ENCODE measurements at places on chromosomes 7 and 10.

GRCh38 chr10:96124230-96125141 is 5.6 kb upstream of the ZNF518A start:
- no peak for DNase-seq

DNA sequence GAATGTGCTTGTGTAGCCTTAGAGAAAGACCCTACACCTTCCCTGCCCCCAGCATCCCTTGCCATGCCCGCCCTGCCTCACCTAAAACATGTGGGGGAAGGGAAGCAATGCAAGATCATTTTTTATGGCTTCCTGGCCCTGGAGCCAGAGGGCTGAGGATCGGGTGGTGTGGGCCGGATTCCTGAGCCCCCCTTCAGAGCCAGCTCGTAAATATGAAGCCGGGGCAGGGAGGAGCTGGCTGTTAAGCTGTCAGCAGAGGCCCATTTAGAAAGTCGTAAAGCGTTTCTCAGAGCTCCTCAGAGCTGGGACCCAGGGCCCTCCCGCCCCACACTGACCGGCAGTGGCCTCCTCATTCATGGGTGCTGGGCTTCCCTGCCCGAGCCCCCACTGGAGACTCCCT is 23.9 kb downstream of the UNC5B start:
- no peak for DNase-seq

GRCh38 chr10:47414752-47415519 is 30.8 kb upstream of the ZNF488 start:
- DNase-seq: no peak

GRCh38 chr7:2480070-2480408 is 3.8 kb upstream of the GRIFIN start:
- DNase-seq: no peak

DNA sequence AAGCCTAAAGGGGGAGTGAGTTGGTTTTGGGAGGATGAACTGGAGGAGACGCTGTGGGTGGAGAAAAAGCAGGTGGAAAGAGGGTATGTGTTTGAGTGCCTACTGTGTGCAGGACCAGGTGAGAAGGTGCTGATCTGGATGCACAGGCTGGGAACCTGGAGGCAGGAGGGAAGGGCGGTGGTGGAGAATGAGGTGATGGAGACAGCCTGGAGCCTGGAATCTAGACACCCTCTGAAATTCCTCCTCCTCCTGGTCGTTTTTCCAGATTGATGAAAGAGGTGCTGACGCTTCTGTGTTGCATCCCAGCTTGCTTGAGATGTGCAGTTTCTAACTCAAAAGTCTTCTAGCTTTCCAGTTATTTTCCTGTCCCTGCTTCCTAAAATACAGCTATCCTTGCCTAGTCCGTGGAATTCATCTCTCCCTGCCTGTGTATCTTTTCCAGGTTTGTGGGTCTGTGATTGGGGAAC is 67.5 kb downstream of the LRMDA start:
- no peak for DNase-seq

- DNase-seq: no peak
Observed at GRCh38 chr7:92967238-92967637, 130.9 kb upstream of the CDK6 start.

DNA sequence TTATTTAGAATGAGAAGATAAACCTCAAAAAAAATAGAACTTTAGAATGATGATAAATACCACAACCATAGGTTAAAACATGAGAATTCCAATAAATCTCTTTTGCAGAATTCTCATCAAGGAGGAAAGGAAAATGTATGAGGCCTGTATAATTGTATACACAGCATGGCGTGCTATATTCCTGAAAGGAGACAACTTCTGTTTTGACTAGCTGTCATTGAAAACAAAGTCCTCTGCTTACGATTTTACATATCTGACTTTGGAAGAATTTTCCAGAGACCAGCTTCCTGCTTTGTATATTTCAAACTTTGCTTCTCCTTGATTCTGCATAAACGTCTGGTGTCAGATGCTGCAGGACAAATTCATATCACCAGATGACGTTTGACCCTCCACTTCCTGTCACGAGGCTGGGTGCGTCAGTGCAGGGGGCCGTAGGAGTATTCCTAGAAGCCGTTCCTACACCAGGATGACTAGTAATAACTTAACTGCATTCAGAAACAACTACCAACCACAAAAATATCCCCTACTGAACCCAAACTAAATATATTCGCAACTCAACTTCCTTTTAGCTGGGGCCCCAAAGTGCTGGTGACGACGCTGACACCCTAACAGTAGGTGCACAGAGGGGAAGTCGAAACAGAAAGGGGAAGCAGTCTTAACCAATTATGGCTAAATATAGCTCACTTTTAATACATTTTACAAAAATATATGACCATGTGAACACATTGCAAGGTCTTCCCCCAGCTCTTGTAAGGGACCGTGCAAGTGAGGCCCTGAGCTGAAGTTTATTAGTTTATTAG is 178.6 kb upstream of the INHBA start:
- no peak for DNase-seq

DNA sequence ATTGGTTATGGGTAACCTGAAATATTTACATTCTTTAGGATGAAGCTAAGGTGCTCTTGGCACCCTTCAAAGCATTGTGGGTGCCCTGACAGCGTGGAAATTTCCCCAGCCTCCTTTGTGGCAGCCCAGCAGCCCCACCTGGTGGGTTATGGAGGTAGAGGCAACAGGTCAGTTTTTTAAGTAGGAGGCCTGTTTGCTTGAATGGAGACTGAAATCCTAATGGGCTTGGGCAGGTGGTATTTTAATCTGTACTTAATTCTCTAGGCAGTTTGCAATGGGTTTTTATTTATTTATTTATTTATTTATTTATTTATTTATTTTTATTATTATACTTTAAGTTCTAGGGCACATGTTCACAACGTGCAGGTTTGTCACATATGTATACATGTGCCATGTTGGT is 139.4 kb downstream of the EPC1 start:
- no peak for DNase-seq

GRCh38 chr10:103049237-103049636 is 131.1 kb downstream of the CNNM2 start:
- no peak for DNase-seq

DNA sequence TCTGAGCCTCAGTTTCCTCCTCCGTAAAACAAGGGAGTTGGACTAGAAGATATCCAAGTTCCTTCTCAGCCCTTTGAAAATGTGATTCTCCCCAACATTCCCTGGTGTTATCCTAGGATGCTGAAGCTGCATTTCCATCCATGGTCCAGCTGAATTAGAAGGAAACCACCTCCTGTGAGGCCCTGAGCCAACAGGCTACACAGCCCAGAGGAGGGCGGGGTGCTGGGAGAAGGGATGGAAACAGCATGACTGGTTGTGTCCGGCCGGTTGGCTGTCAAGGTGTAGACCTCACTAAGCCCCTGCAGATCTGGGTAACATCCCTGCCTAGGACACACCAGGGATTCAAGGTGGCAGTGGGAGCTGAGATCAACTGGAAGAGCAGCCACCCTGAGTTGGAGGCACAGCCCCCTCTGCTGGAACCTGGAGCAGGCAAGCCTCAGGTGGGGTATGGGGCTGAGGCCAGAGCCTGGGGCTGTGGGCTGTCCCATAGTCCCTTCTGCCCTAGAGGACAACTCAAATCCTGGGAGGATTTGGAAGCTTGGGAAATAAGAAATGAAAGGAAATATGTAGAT is 72.0 kb downstream of the PAX2 start:
- DNase-seq: no peak

DNA sequence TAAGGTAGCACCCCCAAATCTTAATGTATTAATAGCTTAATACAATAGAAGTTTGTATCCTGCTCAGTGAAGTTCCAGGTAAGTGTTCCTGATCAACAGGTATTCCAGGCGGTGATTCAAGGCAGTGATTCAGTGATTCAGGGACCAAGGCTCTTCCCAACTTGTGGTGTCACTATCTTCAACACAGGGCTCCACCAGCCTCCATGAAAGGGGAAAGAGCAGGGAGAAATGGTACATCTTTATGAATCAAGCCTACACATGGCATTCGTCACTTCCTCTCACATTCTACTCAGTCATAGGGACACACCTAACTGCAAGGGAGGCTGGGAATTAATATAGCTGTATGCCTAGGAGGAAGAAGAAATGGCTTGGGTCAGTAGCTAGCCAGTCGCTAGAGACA is 5.1 kb downstream of the GOLGA7B start:
- DNase-seq: no peak

- DNase-seq: no peak
Observed at GRCh38 chr7:107917763-107918651, 27.0 kb downstream of the DLD start.

GRCh38 chr10:128000471-128001362 is 93.8 kb downstream of the PTPRE start:
- no peak for DNase-seq

- no peak for DNase-seq
Observed at GRCh38 chr7:134875867-134876266, 96.4 kb downstream of the CALD1 start.

GRCh38 chr7:106367018-106367420 is 82.2 kb upstream of the NAMPT start:
- no peak for DNase-seq

DNA sequence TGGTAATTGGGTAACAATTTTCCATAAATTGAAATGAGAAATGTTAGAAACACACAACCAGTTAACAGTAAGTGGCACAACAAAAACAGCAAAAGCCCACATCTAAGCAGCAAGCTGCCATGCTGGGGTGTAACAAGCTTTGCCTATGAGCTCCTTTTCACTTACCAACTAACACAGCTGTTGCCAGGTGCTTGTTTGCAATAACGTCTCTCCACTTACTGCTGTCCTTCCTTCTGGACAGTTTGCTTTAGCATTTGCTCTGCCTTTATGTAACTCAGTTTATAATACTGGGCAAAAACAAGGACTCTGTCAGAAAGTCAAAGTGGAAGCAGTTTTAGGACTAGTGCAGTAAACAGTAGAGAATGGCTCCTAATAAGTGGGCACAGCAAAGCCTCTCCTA is 740.9 kb downstream of the POM121L12 start:
- DNase-seq: no peak

- no peak for DNase-seq
Observed at GRCh38 chr10:89115876-89116627, 91.1 kb downstream of the CH25H start.

GRCh38 chr10:48366261-48366660 is 59.8 kb downstream of the MAPK8 start:
- no peak for DNase-seq

DNA sequence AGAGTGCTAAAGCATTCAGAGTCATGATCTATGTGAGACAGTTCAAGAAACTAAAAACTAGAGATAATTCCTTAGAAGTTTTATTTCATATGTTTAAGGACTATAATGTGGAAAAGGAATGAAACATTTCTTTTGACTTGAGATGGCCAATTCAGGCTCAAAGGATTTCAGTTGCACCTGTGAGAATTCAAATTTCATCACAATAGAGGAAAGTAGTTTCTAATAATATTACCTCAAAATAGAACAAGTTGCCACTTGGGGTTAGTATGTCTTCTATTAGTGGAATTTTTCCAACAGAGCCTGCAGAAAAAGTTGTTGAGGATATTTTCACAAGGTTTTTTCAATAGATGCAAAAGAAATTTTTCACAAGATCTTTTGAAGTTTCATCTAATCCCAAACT is 37.4 kb downstream of the TMEM26 start:
- no peak for DNase-seq

DNA sequence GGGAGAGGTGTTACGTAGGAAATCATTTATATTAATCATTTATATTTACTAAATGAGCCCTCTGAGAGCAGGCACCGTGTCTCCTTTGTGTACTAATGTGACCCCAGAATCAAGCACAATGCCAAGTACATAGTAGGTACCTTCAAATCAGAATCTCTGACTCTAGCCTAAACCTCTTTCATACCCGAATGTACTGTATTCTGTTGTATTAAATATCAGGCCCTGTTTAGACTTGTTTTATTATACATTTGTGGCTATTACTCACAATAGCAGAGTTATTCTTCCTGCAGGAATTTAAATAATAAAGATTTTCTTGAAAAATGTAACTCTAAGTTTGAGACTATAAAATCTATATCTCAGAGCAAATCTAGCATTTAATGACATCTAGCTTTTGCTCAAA is 297.3 kb downstream of the EXOC4 start:
- DNase-seq: no peak

DNA sequence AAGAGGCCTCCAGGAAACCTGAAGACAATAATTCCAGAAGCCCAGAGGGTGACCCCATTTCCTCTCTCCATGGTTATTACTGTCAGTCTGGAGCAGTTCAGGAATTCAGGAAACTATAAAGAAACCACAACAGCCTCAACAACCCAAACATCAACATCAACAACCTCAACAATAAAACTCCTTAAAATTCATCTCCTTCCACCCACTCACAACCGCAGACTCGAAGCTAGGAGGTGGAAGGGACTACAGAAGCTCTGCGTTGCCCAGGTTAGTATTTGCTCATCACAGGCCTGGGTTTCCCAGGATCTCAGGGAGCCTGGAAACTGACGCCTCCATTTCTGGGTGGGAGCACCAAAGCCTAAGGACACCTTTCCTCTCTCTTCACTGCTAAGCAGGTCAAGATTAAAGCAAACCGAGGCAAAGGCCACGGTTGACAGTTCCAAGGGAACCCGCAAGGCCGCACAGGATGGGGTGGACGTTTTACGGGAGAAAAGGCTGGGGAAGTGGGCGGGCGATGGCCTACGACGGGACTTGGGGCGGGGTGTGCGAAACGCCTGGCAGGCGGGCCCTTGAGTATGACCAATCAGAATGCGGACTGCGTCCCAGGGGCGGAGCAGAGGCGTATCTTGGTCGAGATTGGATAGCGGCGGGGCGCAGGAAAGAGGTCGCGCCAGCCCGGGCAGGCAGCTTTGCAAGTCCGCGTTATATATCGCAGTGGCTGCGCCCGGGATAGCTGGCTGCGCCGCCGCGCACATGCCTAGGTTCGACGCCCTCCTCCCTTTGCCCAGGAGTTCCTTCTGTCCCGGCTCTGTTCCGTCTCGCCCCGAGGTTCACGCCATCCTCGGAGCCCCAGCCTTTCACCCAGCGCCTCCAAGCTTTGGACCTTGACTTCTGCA is at the start of gene ELOVL3:
Gene ELOVL3, plus strand, starts transcription at position 654 of the 896 bp plus-strand sequence. CDS start 250 bp downstream, outside the sequence.
- DNase-seq: peak; percentile 35

GRCh38 chr7:28904578-28905048 is 53.5 kb downstream of the TRIL start:
- DNase-seq: no peak

- no peak for DNase-seq
Observed at GRCh38 chr10:119715628-119716505, 10.0 kb upstream of the INPP5F start.

- DNase-seq: no peak
Observed at GRCh38 chr10:60134548-60134947, 228.2 kb upstream of the CCDC6 start.

GRCh38 chr7:158572000-158572828 is 15.4 kb downstream of the PTPRN2 start:
- DNase-seq: no peak

GRCh38 chr10:93437086-93437945 is 44.8 kb downstream of the MYOF start:
- no peak for DNase-seq

GRCh38 chr7:115779561-115779960 is 251.0 kb downstream of the TFEC start:
- no peak for DNase-seq

- no peak for DNase-seq
Observed at GRCh38 chr10:47262606-47263533, 37.1 kb upstream of the GDF10 start.

GRCh38 chr7:34121366-34121765 is 216.0 kb downstream of the BMPER start:
- no peak for DNase-seq
